ENCODE measurements at places on chromosomes 4 and X. TPM values are rescaled to one million over a fixed set of nuclear protein-coding genes. Genes with fewer than 3 reads are reported as not detected.

- no peak for DNase-seq
Observed at GRCh38 chrX:20361890-20362262, 95.2 kb upstream of the RPS6KA3 start.

- DNase-seq: no peak
Observed at GRCh38 chrX:30246769-30247489, at the start of gene MAGEB1. TSS of gene MAGEB1 (plus strand) at chrX:30247146. CDS start at chrX:30250494, 3,348 bp downstream.

DNA sequence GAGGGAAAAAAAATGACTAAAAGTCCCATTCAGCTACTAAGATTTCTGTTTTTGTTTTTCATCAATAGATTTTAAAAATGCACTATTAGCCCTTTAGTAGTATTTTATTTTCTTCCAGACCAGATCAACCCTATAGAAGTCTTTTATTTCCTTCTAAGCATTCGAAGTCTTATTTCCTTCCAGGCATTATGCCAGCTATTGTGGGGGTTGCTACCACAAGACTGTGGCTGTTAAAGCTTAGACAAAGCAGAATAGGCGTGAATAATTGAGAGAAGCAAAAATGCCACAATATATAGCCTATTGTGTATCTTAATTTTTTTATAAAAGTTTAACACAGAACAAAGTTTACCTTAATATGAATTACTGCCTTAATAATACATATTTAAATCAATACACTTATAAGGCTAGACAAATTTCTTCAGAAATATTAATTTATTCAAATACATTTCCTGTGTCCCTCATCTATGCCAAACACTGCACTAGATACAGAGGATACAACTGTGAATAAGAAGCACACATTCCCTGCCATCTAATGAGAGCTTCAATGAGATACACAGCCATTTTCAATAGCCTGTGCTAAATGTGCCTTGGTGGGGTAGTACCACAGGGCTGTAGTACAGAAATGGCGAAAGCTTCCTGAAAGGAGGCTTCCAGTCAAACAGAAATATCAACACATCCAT is 33.1 kb downstream of the SLC10A7 start:
- DNase-seq: no peak

DNA sequence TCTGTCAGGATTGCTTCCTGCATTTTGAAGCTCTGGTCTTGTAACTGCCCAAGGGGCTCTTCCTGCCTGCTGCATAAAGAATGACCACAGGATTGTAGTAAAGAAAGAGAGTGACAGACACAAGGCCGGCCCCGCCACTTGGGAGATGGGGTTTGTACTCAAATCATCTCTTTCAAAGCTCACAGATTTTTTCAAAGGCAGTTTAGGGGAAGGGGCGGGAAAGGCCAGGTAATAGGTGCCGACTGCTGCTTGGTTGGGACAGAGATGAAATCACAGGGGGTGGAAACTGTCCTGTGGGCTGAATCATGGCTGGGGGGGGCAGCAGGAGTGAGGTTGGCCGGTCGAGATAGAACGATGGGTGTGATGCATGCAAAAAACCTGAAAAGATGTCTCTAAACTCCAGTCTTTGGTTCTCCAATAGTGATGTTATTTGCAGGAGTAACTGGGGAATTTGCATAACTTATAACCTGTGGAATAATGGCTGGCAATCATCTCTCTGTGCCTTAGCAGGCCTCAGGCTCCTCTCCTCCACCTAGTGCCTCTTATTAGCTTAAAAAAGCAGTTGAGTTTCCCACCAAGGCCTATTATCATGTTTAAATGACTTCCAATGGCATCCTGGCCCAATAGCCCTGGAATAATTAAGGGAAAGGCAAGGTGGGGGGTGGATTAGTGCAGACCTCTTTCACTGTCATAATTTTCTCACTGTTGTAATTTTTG is 778.4 kb upstream of the FRG1 start:
- no peak for DNase-seq

GRCh38 chrX:15072880-15073279 is 197.0 kb downstream of the ASB9 start:
- no peak for DNase-seq

- no peak for DNase-seq
Observed at GRCh38 chr4:159367781-159368080, 264.9 kb downstream of the RAPGEF2 start.

DNA sequence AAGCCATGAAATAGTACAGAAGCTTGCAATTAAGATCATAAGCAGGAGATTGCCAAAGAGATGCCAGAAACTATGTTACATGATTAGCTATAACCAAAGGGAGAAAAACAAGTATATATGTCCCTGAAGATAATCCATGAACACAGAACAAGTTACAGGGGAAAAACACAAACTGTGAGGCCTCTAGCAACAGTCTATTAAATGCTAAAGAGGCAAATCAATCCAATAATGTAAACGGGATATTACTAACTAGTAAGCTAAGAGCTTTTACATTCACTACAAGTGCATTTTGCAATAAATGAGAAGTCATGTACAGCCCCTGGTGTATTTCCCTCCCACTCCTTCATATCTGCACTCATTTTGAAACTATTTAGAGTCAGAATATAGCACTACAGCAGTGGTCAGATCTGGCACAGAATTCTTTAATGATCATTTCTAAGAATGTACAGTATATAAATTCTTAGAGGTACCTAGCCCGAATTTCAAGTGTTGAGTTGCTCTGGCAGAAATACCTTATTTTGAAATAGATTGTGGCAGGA is 449.8 kb upstream of the SMIM31 start:
- no peak for DNase-seq

GRCh38 chr4:957581-958313 is 15.6 kb downstream of the DGKQ start:
- no peak for DNase-seq

- DNase-seq: no peak
Observed at GRCh38 chr4:142801966-142802365, 44.1 kb downstream of the INPP4B start.

DNA sequence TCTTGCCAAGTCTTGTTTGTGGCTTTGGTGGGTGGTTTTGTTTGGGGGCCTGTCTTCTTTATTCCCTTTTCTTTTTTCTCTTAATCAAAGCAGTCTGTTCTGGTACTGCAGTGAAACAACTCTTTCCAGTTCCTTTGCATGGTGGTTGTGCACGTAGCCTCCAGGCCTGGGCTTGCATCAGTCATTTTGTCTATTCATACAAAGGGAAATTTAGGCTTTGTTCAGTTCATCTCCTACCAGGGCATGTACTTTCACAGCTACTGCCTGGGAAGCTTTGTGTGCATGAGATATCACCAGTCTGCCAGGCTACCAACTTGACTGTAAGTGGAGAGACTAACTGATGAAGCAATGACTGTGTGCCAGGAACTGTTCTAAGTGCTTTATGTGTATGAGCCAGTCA is 8.5 kb downstream of the TRIM2 start:
- no peak for DNase-seq

The LANCL3 gene
- 0.03 TPM for total RNA-seq

The ESX1 gene
- 2.8 TPM for total RNA-seq
